Myocyte (in vitro differentiated cells): ENCODE measurements at places on chromosomes 2 and 18. TPM values are rescaled to one million over a fixed set of nuclear protein-coding genes. Genes with fewer than 3 reads are reported as not detected.

DNA sequence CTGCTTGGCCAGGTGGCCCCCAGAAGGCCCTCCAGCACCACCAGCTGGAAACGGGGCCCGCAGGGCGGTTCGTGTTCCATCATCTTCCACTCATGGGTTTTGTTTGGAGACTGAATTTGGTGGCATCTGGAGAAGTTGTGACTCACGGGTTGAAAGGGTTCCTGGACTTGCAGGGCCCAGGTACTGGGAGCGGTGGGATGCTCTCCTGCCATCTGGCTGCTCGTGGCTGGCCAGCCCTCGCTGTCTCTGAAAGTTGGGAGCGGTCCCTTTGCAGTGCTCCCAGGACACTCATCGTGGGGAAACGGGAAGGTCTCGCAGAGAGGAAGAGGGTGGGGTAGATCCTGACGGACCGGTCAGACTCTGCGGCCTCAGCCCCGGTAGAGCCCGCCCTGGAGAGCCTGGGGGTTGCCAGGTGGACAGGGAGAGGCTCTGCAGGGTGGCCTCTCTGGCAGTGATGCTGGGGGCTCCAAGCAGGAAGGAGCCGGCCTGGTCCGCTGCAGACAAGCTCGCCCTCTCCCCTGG is 47.5 kb downstream of the TWIST2 start:
- no peak for DNase-seq

- DNase-seq, result no peak
Measured at GRCh38 chr2:133389569-133389968, 178.7 kb downstream of the NCKAP5 start.

DNA sequence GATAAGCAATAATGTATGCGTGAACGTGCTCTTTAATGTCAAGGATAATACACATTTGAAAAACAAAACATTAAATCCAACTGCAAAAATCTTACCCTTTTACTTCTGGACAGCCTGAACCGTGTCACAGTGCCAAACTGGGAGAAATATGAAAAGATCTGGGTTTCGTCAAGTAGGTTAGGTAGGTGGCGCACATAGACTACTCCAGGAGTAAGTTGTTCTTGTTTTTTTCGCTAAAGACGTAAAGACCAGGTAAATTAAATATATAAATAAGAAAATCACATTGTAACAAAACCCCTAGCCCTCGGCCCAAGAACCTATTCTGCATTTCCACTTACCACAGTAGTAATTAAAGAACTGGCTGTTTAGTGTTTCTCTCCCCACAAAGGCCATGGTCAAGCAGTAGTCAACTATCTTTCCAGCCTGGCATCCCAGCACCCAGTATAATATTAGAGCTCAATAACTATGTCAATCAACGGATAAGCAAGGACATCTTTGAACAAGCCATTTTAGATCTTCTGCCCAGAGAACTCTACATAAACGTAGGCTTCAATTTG is 1.1 kb downstream of the NIFK start:
- DNase-seq, result no peak

- no peak for DNase-seq
Measured at GRCh38 chr18:3472681-3473544, 22.9 kb downstream of the TGIF1 start.

DNA sequence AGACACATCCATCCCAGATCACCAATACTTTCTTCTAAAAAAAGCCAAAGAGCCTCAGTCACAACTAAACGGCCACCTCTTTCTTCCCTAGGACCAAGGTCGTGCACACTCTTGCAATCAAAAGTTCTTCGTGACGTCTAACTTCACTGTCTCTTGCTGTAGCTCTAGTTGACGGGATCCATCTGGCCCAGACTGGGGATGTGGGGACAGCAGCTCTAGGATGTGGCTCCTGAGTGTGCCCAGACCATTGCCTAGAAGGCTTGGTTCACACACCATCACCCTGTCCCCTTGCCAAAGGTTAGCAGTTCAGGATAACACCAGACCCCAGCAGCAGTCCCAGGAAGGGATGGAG is 98.2 kb downstream of the TNS1 start:
- no peak for DNase-seq

DNA sequence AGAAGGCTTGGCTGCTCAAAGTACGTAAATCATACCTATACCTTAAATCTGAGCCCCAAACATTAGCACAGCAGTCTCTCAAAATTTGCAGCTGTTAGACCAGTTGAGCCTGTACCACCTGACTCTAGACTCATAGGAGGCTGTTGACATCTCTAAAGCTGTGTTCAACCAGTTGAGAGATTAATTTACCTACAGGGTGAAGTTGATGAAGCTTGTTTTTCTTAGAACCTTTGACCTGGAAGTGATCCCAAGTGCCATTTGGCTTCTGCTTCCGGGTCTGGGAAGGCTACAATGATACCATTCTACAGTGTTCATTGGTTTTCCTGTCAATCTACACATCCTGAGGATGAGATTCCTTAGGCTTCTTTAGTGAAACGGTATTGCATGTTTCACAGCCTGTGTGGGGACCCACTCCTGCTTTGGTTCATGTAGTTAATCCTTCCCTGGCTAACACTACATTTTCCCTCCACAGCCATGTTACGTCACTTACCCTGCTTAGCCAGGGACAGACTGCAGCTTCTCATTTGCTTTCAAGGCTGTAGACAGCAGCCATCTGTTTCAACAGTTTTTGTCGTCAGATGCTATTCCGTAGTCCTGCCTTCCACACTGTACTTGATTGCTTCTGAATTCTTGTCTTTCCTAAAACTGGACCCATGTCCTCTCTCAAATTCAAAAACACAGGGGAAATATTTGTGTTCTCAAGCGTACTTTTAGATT is 4.7 kb upstream of the IL1RL2 start:
- peak; percentile 13 for DNase-seq

GRCh38 chr2:24860631-24861030 is 59.4 kb downstream of the ADCY3 start:
- no peak for DNase-seq

GRCh38 chr2:66013456-66013855 is 421.5 kb upstream of the MEIS1 start:
- peak; percentile 0 for DNase-seq

DNA sequence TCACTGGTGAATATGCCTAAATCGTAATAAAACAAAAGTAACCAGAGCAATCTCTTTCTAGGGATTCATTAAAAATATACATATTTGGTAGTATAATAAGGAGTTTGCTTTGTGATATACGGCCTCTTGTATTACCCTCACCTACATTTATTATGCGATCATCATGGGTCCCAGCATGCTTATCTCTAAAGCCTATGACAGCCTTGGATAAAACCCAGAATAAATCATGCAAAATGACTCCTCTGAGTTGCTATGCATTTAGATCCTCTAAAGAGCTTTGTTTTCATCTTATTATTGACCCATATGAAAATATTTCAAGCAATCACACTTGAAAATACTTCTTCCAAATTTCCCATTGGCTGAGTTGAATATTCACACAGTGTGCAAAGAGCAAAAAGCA is 432.3 kb downstream of the SUCLG1 start:
- no peak for DNase-seq

DNA sequence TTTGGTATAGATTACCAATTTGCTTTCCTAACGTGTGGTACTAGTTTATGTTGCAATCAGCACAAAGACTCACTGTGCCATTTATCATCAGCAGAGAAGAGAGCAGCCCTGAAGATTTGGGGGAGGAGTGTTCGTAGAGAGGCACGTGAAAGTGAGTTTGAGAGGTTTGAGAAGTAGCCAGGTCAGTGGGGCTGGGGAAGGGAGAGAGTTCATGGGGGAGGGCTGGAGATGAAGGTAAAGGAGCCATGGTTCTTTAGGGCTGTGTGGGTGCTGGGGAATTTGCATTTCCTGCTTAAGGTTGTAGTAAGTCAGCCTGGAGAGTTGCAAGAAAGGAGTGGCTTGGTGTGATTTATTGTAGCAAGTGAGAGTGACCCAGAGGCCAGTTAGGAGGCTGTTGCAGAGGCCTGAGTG is 172.1 kb downstream of the NEDD4L start:
- DNase-seq, result no peak

GRCh38 chr18:48742706-48743475 is 204.1 kb downstream of the CTIF start:
- DNase-seq, result peak; percentile 32

DNA sequence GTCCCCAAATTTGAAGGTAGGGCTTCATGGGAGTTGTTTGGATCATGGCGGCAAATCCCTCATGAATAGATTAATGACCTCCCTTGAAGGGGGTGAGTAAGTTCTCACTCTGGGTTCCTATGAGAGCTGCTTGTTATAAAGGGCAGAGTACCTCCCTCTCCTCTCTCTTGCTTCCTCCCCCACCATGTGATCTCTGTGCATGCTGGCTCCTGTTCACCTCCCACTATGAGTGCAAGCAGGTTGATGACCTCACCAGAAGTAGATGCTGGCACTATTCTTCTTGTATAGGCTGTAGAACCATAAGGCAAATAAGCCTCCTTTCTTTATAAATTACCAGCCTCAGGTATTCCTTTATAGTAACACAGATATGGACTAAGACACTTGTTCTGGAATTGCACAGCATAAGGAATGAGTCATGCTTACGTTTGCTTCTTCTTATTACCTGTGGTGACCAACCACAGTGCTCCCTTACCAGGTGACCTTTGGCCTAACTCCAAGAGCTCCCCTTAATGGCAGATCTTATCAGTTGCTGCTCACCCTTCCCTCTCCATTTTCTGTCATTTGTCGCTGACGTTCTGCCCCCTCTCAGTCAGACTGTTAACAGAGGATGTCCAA is 559.5 kb upstream of the GCFC2 start:
- no peak for DNase-seq

DNA sequence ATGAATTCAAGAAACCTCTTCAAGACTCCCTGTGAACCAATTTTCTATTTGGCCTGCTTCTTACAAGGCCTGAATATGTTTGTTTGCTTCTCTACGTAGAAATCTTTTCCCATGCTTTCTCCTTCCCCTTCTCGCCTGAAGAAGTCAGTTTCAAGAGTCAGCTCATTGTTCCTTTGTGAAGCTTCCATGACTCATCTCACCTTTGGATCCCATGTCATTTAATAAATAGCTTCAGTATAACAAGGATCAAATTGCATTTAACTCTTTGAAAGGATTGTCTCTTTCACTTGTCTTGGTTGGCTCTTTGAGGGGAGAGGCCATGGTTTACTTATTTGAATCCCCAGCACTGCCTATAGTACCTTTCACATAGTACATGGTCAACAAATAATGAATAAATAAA is 28.4 kb downstream of the CPS1 start:
- DNase-seq, result peak; percentile 65

- DNase-seq, result no peak
Measured at GRCh38 chr2:148965623-148966437, 72.7 kb upstream of the LYPD6B start.

DNA sequence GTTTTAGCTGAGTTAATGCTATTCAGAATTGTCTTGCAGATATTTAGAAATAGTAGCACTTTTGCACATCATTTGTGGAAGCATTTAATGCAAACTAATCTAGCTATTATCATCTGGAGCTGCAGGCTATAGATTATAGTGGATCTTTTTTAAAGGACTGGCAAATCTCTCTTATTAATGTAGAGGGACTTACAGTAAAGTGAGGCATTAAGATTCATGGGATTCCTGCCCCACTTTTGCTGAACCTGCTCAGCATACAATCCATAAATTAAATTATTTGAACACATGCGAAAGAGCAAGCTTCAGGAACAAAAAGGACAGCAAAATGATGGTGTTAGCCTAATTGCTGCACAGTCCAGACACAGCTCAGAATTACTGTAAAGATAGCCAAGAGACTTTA is 477.7 kb downstream of the DCDC2C start:
- no peak for DNase-seq

GRCh38 chr2:233477548-233478433 is 88.8 kb downstream of the USP40 start:
- DNase-seq, result no peak

DNA sequence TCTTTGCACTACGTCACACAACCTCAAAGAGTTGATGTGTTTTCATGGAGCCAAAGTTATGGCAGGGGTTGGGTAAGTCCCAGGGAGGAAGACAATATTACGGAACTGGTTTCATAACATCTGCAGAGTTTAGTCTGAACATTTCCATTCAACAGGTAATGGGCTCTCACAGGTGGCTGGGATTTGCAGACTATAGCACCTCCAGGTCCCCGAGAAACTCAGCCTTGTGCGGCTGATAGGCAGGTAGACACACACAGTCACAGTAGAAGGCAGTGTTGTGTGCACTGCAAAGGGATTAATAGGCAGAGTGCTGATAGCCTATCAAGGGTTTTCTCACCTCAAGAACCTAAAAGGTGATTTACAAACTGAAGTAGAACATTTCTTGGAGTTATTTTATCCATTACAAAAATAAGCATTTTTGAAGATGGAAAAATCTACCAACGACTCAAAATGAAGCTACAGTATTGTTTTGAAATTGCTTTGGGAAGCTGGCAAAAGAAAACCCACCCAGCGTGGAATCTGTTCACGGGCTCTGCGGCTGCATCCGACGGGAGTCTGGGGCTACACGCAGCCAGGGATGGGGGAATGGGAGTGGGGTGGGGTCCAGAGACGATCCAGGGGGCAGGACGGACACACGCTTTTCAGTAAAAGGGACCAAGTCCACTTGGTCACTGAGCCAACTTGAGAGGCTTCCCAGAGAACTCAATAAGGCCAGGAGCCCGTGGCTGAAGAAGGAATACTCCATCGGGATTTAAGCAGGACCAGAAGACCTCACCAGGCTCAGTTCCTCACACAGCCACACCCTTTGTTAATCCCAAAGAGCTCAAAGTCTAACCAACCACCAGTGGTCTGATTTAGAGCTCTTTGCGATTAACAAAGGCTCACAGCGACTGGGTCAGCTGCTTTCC is 82.9 kb downstream of the CHRNA1 start:
- peak; percentile 62 for DNase-seq

GRCh38 chr18:12287684-12288402 is 20.2 kb upstream of the TUBB6 start:
- peak; percentile 99 for DNase-seq

DNA sequence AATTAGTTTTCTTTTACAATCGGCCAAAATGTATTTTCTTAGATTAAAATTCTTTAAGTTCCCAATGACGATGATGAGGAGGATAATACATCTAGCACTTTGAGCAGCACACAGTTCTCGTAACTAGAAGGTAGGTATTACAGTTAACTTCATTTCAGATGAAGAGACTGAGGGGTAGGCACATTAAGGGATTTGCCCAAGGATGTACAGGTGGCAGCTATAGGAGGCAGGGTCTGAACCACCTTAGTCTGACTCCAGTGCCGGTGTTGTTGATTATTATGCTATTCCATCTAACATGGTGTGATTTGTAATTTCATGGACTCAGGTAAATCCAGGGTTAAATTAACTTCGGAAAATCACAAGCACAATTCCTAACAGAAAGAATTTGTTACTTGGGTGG is 1.1 kb downstream of the CD28 start:
- DNase-seq, result no peak

- DNase-seq, result no peak
Measured at GRCh38 chr18:3457261-3457724, 7.3 kb downstream of the TGIF1 start.

TANC1 gene
- 19.1 and 20.1 TPM in 2 replicates for total RNA-seq

IL1RL1 gene
- not detected in 2 replicates for total RNA-seq

EPAS1 gene
- total RNA-seq, result 48.5 and 49.8 TPM in 2 replicates

CYP27A1 gene
- total RNA-seq, result 16.5 and 18.0 TPM in 2 replicates

CAPN13 gene
- total RNA-seq, result not detected in 2 replicates

SPHKAP gene
- not detected in 2 replicates for total RNA-seq

KIF1A gene
- 0.05 and 0.16 TPM in 2 replicates for total RNA-seq

SP140 gene
- 0.42 and 0.80 TPM in 2 replicates for total RNA-seq

ANO7 gene
- total RNA-seq, result 0.45 TPM in 1 of 2 replicates, not detected in the other
